GM04504 (cell line): ENCODE measurements at places on chromosomes 5 and 9.

- DNase-seq, result no peak
These were observed 13.2 kb upstream of the IL12B start for GRCh38 chr5:159343295-159344094.

DNA sequence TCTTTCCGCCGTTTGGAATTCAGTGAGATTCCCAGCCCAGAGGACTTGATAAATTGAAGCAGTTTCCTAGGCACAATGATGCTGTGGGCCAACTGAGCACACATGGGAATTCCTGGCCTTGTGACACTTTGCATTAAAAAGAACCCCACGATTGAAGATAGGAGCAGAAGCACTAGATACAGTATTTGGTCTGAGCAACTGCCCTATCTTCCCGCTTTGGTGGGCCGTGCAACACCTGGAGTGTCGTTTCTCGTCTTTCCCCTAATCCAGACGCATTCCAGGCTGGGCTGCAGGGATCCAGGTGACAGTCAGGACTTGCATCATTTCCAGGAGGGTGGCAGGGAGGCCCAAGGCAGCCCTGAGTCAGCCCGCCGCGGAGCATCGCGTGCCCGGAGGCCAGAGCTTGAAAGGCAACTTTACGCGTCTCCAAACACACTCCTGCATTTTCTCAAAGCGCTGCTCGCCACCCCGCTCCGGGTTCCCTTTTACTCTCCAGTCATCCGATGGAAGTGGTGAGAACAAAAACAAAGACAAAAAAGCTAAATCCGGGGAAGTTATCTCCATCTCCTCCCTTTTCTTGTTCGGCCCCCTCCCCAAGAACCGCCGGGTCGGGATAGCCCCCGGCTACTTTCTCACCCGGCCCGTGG is 753 bp upstream of the STC2 start:
- peak; percentile 64 for DNase-seq

GRCh38 chr5:115543365-115544042 is 1.1 kb downstream of the FEM1C start:
- no peak for DNase-seq

DNA sequence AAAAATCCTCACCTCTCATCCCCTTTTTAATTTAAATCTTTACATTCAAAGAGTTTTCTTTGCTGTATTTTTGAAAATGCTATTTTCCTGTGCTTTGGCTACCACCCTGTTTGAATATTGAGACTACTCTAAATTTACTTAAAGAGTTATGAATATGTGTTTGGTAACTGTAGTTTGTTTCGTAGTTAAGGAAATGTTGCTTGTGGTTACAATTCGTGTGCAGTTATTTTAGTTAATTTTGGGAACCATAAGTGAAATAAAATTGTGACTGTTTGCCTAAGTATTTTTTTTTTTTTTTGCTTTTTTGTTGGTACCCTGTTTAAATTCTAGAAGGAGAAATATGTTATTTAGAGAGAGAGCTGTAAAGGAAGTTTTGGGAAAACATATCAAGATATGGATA is 78.7 kb downstream of the XRCC4 start:
- DNase-seq, result no peak

GRCh38 chr9:132946631-132947295 is 2.3 kb upstream of the TSC1 start:
- DNase-seq, result peak; percentile 28

DNA sequence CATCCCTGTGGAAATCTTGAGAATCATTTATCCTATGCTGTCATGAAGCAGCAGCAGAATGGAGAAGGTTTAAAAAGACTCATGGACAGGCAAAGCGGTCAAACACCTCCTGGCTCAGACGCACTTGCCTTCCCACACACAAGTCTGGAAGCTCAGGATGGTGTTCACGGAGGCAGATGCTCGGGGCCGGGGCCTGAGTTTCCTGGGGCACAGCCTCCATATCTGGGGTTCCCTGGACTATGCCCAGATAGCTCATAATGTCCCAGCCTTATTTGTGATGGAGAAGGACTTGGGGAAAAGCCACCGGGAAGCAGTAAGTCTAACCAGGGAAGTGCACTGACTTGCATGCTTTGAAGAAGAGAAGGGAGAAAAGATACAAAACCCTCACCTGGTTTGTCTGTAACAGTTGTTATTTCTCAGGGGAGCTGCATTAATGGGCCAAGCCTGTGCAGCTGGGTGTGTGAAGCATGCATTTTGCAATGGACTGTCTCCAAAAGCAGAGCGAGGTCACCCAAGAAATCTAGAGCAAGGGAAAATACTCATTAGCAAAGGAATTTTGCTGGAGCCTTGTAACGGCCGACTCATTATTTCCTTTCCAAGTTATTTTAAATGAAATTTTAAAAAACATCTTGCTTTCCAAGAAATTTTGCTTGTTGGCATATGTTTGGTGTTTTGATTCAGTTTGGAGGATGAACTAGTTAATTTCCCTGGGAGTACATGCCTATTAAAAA is 3.4 kb downstream of the S1PR3 start:
- DNase-seq, result peak; percentile 32

DNA sequence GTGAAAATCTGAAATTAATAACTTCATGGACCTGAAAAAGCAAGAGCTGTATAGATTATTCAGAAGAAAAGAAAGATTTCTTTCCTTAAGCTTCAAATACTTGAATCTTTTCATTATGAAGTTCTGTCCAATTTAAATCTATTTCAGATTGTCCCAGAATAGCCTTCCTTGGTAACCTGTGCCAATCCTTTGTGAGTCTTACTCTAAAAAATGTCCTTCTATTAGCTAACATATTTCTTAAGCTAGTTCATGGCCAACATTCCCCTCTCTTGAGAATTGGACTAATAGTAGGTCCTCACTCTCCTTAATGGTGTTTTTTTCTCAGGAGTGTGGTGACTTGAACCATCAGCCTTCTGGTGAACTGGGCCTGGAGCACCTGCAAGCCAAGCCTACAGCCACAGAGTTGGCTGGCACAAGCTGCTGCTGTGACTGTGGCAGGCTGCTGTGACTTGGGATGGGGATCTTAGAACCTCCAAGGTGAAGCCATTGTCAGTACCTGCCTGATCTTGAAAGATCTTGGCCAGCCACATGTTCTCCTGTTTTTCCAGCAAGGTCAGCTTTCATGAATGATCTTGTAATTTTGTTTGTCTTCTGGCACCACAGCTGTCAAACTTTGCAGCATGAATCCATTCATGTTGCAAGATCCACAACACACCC is 262.6 kb upstream of the MAP3K1 start:
- DNase-seq, result no peak
